ENCODE measurements at places on chromosomes 1 and 21. TPM values are rescaled to one million over a fixed set of nuclear protein-coding genes. Genes with fewer than 3 reads are reported as not detected.

Gene OR2G6
- not detected for total RNA-seq

Gene IFI44
- total RNA-seq, result 5.8 TPM

Gene SPRR4
- total RNA-seq, result not detected

Gene SEMA6C
- 3.1 TPM for total RNA-seq

Gene PWP2
- total RNA-seq, result 7.8 TPM

Measured in cardiac atrium fibroblast (primary cell).